ENCODE measurements at places on chromosomes 7 and 10. TPM values are rescaled to one million over a fixed set of nuclear protein-coding genes. Genes with fewer than 3 reads are reported as not detected.
A peak's percentile ranks its signal among the peaks of the same experiment; 100 is the strongest.

MMD2 gene
- total RNA-seq, result not detected

AKR1D1 gene
- 0.05 TPM for total RNA-seq

SMO gene
- total RNA-seq, result 11.7 TPM

- no peak for DNase-seq
- no peaks in the 10 kb centered on the region for H3K36me3 ChIP-seq
- no peak overlapping the region for H3K4me3 ChIP-seq
Measured at GRCh38 chr7:90666186-90666585, 70.1 kb downstream of the CDK14 start.

GRCh38 chr7:97094284-97094930, 23.1 kb upstream of the SDHAF3 start:
- no peaks in the 10 kb centered on the region for H3K36me3 ChIP-seq
- no peaks in the 10 kb centered on the region for H3K27me3 ChIP-seq
- no peaks in the 10 kb centered on the region for H3K4me1 ChIP-seq
- H3K4me3 ChIP-seq, result no peak overlapping the region
- DNase-seq, result no peak

DNA sequence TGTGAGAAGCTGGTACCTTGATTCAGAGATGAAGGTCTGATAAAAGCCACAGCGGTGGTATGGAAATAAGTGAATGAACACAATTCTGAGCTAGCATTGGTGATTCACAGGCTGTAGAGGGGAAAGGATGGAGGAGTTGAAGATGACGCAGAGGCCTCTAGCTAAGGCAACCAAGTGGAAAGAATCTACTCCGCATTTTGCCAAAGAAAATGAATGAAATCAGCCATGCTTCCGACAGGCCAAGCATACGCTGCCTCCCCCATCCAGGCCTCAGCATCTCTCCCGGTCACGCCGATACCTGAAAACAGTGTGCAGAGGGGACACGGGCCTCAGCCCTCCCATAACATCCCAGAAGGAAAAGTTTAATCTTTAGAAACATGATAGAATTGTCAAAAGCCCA, 124.3 kb upstream of the UNC5B start:
- no peaks in the 10 kb centered on the region for H3K27me3 ChIP-seq
- no peaks in the 10 kb centered on the region for H3K36me3 ChIP-seq
- no peak overlapping the region for H3K4me3 ChIP-seq
- no peak for DNase-seq

- no peaks in the 10 kb centered on the region for H3K4me1 ChIP-seq
- H3K4me3 ChIP-seq, result no peak overlapping the region
- no peaks in the 10 kb centered on the region for H3K27me3 ChIP-seq
Measured at GRCh38 chr10:71359364-71360046, 37.2 kb upstream of the CDH23 start.

GRCh38 chr10:129853562-129853903, 110.5 kb downstream of the EBF3 start:
- H3K4me3 ChIP-seq, result no peak overlapping the region
- H3K36me3 ChIP-seq, result no peaks in the 10 kb centered on the region
- no peak for DNase-seq
- no peak overlapping the region for H3K27ac ChIP-seq

DNA sequence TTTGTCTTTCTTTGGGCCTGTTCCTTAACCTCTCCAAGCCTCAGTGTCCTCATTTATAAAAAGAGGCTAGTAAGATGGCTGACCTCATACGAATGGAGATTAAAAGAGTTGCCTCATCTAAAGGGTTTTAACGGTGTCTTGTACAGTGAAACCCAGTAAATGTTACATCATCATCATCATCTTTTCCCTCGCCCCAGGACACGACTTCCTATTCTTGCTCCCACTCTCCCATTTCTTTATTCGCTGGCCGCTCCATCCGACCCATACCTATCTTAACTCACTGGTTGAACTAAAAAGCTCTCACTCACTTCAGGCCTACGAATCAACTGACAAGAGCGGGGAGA, 554 bp downstream of the FRA10AC1 start:
- peak overlapping the region; percentile 83 for H3K4me3 ChIP-seq
- H3K27me3 ChIP-seq, result no peaks in the 10 kb centered on the region
- peak overlapping the region; percentile 90 for H3K27ac ChIP-seq
- H3K4me1 ChIP-seq, result peaks cover 6% of the 10 kb centered on the region

GRCh38 chr7:32937344-32938174, 19.7 kb upstream of the FKBP9 start:
- no peak overlapping the region for H3K4me3 ChIP-seq
- H3K4me1 ChIP-seq, result peaks cover 8% of the 10 kb centered on the region
- H3K27ac ChIP-seq, result no peak overlapping the region

DNA sequence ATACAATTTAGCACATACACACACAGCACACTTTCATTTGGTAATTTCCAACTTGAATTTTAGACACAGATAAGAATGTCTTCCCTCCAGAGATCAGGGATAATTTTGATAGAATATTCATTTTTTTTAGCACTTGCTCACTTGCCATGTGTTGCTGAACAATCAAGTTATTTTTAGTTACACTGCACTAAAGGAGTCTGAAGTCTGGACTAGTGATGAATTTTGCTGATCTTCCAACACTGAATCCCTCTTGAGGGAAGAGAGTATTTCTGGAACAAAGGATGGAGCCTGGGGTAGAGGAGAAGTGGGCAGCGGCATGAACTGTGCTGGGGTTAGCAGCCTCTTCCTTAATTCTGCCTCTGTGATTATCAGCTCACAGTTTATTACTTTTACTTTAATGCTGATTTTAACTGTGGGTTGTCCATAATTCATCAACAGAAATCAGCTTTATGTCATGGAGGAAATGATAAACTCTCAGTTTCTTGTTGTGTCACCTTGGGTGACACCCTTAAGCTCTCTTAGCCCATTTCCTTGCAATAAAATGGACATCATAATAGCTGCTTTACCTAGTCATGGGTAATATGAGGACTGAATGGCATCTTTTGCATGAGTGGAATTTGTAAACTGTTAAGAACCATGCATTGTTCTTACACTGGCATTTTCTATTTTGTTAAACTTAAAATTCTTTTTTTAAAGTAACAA, 32.1 kb downstream of the SGPL1 start:
- no peaks in the 10 kb centered on the region for H3K4me1 ChIP-seq
- H3K36me3 ChIP-seq, result peaks cover 3% of the 10 kb centered on the region
- no peak overlapping the region for H3K27ac ChIP-seq

- H3K27me3 ChIP-seq, result no peaks in the 10 kb centered on the region
- no peak for DNase-seq
- H3K4me1 ChIP-seq, result no peaks in the 10 kb centered on the region
- no peak overlapping the region for H3K4me3 ChIP-seq
- no peaks in the 10 kb centered on the region for H3K36me3 ChIP-seq
- H3K27ac ChIP-seq, result no peak overlapping the region
Measured at GRCh38 chr10:42961796-42962109, 115.1 kb upstream of the RET start.

DNA sequence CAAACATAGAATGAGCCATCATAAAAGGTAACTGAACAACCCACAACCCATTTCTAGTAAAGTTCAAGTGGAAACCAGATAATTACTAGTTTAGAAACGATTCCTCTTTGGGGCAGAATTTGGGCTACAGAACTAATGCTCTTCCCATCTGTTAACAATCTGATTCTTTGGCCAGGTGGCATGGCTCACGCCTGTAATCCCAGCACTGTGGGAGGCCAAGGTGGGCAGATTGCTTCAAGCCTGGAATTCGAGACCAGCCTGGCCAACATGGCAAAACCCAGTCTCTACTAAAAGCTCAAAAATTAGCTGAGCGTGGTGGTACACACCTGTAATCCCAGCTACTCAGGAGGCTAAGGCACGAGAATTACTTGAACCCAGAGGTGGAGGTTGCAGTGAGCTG, 18.5 kb downstream of the CYP51A1 start:
- H3K36me3 ChIP-seq, result no peaks in the 10 kb centered on the region
- no peak for DNase-seq
- no peaks in the 10 kb centered on the region for H3K4me1 ChIP-seq
- no peaks in the 10 kb centered on the region for H3K27me3 ChIP-seq
- no peak overlapping the region for H3K27ac ChIP-seq
- H3K4me3 ChIP-seq, result no peak overlapping the region

DNA sequence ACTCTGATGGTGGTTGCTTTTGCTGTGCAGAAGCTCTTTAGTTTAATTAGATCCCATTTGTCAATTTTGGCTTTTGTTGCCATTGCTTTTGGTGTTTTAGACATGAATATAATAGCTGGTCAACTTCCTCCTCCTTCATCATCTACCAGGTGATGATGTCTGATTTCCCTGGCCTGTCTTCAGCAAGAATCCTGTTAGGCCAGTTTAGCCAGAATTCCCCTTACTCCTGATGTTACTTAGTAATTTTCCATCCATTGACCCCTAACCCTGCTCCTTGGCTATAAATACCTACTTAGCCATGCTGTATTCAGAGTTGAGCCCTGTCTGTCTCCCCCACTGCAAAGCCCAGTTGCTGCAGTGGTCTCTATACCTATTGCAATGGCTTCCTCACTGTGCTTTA, 91.4 kb downstream of the ZNF777 start:
- no peak for DNase-seq
- no peaks in the 10 kb centered on the region for H3K27me3 ChIP-seq
- H3K27ac ChIP-seq, result no peak overlapping the region
- no peaks in the 10 kb centered on the region for H3K36me3 ChIP-seq
- H3K4me1 ChIP-seq, result no peaks in the 10 kb centered on the region

GRCh38 chr7:961546-962400, 7.3 kb upstream of the ADAP1 start:
- no peak for DNase-seq

- no peak overlapping the region for H3K4me3 ChIP-seq
- no peaks in the 10 kb centered on the region for H3K27me3 ChIP-seq
- no peak for DNase-seq
Measured at GRCh38 chr7:36204044-36204663, 51.1 kb downstream of the EEPD1 start.

- DNase-seq, result no peak
- no peaks in the 10 kb centered on the region for H3K27me3 ChIP-seq
- no peak overlapping the region for H3K27ac ChIP-seq
Measured at GRCh38 chr10:5619362-5620211, 46.8 kb downstream of the ASB13 start.

GRCh38 chr10:69248117-69248730, 28.1 kb downstream of the HKDC1 start:
- H3K4me1 ChIP-seq, result no peaks in the 10 kb centered on the region
- DNase-seq, result no peak
- no peak overlapping the region for H3K4me3 ChIP-seq
- no peaks in the 10 kb centered on the region for H3K27me3 ChIP-seq
- peaks cover 66% of the 10 kb centered on the region for H3K36me3 ChIP-seq
- H3K27ac ChIP-seq, result no peak overlapping the region

DNA sequence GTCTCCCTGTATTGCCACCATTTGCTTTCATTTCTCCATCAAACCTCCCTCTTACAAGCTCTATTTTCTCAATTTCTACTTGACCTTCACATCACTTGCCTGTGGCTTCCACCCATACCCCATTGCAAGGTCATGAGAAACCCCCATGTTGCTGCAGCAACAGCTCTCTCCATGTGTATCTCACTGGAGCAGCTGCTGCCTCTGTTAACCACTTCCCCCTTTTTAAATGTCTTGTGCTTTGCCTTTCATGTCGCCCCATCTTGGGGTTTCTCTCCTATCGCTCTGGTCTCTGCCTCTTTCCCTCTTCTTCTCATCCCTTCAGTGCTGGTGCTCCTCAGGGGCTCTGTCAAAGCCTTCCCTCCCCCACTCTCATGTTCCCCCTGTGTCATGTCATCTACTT, 148.8 kb downstream of the CHN2 start:
- DNase-seq, result peak; percentile 61
- H3K4me1 ChIP-seq, result peaks cover 44% of the 10 kb centered on the region

DNA sequence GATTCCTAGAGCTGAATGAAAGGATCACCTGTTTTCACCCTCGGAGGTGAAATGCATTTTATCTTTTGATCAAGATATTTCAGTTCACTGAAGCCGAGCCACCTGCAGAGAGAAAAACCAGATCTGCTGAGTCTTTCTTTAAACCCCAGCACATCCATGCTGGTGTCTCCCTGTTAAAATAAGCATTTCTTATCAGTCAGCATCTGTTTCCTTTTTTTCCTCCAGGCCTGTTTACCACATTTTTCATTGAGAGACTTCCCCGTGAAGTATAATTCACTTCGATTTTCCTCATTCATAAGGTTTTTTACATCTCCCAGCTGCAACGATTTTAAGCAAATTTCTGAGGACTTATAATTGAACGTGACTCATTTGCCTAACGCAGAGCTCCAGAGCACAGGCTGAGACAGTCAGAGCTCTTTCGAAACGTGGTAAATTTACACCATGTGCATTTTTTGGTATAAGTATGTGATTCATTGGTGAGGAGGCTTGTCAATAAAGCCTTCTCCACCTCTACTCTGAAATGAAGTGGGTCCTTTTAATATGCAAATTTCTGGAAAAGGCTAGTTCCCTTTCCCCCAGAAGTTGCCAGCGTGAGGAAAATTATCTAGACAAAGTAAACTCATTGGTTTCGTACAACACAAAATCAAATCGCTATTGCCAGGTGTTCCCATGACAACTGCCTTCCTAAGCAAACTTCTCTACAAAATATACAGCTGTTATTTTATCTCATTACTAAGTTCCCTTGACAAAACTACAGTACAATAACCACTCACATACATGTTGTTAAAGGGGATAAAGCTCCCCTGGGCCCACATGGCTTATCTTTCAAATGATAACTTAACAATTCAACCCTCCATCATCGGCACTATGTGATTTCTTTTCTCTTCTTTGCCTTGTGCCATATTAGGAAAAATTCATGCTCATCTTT, 374.8 kb upstream of the AKR1E2 start:
- no peaks in the 10 kb centered on the region for H3K27me3 ChIP-seq
- H3K4me1 ChIP-seq, result peaks cover 6% of the 10 kb centered on the region
- no peak overlapping the region for H3K27ac ChIP-seq
- H3K36me3 ChIP-seq, result no peaks in the 10 kb centered on the region

DNA sequence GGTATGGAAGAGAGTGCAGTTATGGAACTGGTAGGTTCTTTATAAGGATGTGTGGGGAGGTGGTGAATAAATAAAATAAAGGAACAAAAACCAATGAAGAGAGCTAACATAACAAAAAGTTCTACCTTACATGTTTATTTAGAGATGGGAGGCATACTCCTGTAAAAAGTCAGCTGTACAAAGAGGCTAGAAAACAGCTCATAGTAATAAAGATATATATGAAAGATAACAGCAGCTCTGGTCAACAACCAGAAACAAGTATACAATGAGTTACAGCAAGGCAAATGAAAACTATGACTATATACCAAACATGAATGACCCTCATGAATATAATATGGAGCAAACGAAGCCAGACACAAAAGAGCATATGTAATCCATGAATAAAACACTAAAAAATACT, 62.0 kb downstream of the FAM13C start:
- DNase-seq, result no peak
- no peaks in the 10 kb centered on the region for H3K4me1 ChIP-seq
- H3K4me3 ChIP-seq, result no peak overlapping the region
- no peaks in the 10 kb centered on the region for H3K27me3 ChIP-seq

- no peak overlapping the region for H3K27ac ChIP-seq
- DNase-seq, result no peak
- no peak overlapping the region for H3K4me3 ChIP-seq
Measured at GRCh38 chr7:155594163-155594732, 47.9 kb upstream of the CNPY1 start.

DNA sequence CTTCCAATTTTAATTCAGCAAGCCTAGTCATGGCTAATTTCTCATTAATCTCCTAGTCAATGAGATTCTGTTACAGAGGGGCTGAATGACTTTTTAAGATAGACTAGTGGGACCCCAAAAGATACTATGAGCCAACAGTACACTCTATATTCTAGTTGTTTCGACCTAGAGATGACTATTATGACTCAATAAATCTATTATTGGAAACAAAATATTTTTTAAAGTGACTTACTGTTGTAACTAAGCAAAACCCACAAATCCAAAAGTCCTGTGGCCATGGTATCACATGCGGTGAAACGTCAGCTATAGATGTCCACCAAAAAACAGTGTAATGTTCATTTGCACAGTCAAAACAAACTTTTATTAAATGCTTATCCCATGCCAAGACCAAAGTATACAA, 95.3 kb upstream of the ADO start:
- H3K4me1 ChIP-seq, result no peaks in the 10 kb centered on the region
- H3K27ac ChIP-seq, result no peak overlapping the region
- no peaks in the 10 kb centered on the region for H3K27me3 ChIP-seq
- no peak for DNase-seq
- H3K4me3 ChIP-seq, result no peak overlapping the region

Data from thymus (tissue), 14 donors.